Left ventricle myocardium inferior (tissue), 1 donor: ENCODE measurements at places on chromosomes 11 and 22.

DNA sequence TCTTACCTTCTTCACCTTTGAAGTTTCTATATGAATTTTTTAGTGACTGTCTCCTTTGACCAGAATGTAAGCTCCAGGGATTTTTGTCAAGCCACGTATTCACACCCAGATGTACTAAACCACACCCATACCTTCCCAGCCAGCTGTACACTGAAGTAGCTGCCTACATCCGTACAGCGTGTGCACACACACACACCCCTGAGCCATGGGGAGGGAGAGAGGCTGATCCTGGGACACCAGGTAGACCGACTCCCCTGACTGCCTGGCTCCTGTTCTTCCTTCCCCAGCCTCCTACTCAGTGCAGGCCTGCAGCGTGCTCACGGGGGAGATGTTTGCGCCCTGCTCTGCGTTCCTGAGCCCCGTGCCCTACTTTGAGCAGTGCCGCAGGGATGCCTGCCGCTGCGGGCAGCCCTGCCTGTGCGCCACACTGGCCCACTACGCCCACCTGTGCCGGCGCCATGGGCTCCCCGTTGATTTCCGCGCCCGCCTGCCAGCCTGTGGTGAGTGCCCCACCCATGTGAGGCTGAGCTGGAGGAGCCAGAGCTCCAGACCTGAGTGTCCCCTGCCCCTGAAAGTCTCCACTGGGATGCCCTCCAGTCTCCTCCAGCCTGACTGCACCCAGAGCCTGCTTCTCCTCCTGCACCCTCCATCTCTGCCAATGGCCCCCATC lies 25.9 kb downstream of the OTOG start:
- no peak for DNase-seq

DNA sequence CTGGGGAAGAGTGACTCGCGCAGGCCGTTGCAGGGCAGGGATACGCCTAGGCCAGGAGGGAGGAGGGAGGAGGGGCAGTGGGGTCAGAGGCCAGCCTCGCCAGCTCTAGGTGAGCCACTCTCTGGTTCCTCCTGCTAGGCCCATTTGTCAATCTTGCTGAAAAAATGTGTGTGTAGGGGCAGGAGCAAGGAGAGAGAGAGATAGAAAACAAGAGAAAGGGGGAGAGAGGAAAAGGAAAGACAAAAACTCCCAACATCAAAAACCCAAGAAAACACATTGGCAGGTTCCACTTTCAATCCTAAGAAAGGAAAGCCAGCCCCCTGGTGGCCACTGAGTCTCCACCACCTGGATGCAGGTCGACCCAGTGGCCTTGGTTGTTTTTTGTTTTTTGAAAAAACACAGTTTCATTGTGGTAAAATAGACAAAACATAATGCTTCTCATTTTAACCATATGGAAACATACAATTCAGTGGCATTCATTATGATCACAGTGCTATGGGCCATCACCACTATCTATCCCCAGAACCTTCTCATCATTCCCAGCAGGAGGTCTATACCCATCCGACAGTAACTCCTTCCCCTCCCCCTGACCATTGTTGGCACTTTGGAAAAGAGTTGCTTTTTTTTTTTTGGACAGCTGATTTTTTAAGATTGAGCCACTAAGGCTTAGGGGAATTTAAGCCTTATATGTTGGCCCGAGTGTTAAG lies 10.9 kb downstream of the OMP start:
- DNase-seq: no peak

GRCh38 chr11:79383874-79384273 lies 57.0 kb downstream of the TENM4 start:
- no peak for DNase-seq

DNA sequence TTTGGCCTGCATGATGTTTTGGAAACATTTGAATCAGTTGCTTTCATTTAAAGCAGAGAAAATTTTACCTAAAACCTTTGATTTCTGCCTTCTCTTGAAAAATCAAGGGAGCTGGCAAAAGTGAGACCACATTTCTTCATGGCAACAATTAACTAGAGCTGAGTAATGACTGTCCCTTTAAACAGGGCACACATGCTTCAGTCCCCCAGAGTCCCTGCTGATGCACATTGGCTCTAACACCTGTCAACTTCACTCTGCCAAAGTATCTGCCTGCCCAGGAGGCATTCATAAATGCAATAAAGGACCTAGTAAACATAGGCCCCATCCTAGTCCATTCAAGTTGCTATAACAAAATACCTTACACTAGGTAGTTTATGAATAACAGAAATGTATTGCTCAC lies 87.1 kb upstream of the LDLRAD3 start:
- no peak for DNase-seq

GRCh38 chr11:125250318-125251213 lies 86.0 kb downstream of the PKNOX2 start:
- no peak for DNase-seq

DNA sequence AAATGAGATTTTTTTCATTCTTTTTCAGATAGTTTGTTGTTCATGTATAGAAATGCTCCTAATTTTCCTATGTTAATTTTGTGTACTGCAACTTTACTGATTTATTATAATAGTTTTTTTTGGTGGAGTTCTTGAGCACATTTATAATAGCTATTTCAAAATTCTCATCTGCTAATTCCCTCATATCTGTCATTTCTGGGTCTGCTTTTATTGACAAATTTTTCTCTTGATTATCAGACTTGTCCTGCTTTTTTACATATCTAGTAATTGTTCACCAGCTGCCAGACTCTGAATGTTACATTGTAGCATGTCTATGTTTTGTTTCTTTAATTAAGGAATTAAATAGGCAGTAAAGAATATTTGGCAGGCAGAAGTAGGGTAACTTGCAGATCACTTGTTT lies 60.9 kb upstream of the PARVA start:
- no peak for DNase-seq

DNA sequence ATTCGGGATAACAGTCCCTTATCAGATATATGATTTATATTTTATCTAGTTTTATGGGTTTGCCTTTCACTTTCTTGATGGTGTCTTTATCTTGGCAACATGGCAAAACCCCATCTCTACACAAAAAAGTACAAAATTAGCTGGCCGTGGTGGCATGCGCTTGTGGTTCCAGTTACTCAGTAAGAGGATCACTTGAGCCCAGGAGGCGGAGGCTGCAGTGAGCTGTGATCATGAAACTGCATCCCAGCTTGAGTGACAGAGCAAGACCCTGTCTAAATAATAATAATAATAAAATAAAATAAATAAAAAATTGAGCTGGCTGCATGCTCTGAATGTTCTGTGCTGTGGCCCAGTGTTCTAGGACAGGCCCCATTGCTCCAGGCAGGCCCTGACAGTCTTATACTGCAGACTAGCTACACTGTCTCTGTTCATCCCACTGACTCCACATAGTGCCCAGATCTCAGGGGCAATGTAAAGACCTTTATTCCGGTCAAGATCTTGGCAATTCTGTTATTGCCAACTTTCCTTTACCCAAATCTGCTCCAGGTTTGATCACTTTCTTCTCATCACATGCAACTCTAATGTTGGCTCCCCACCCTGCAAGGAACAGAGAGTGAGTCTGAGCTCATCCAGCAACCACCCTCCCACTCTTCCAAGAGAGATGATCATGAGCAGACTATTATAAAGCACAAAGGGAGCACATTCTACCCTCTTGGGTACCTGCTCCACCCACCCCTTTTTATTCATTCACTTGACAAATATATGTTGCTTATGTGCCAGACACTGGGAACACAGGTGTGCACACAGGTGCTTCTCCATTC lies 8.8 kb downstream of the HSPA8 start:
- DNase-seq: no peak

GRCh38 chr11:123588117-123588863 lies 66.1 kb downstream of the SCN3B start:
- DNase-seq: no peak

DNA sequence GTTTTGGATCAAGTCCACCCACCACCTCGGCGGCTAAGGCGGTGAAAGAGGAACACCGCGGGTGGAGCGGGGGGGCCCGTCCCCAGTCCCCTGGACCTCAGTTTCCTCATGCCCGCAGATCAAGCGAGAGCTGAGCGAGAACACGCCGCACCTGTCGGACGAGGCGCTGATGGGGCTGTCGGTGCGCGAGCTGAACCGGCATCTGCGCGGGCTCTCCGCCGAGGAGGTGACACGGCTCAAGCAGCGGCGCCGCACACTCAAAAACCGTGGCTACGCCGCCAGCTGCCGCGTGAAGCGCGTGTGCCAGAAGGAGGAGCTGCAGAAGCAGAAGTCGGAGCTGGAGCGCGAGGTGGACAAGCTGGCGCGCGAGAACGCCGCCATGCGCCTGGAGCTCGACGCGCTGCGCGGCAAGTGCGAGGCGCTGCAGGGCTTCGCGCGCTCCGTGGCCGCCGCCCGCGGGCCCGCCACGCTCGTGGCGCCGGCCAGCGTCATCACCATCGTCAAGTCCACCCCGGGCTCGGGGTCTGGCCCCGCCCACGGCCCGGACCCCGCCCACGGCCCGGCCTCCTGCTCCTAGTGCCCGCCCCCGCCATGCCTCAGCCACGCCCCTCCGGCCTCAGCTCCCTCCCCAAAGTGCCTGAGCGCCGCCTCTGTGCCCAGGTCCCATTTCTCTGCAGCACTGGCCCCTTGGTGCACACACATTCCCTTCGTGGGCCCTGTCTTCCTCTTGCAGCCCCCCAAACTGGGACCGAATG lies 12.7 kb downstream of the MAFF start:
- DNase-seq: peak; percentile 61

- DNase-seq: no peak
These were observed 277.6 kb downstream of the TTC28 start for GRCh38 chr22:28402060-28402459.

GRCh38 chr11:131218542-131218941 lies 151.9 kb upstream of the NTM start:
- no peak for DNase-seq

- no peak for DNase-seq
These were observed 155.8 kb downstream of the CADM1 start for GRCh38 chr11:115348416-115348815.

GRCh38 chr11:20483931-20484330 lies 96.4 kb downstream of the PRMT3 start:
- no peak for DNase-seq

DNA sequence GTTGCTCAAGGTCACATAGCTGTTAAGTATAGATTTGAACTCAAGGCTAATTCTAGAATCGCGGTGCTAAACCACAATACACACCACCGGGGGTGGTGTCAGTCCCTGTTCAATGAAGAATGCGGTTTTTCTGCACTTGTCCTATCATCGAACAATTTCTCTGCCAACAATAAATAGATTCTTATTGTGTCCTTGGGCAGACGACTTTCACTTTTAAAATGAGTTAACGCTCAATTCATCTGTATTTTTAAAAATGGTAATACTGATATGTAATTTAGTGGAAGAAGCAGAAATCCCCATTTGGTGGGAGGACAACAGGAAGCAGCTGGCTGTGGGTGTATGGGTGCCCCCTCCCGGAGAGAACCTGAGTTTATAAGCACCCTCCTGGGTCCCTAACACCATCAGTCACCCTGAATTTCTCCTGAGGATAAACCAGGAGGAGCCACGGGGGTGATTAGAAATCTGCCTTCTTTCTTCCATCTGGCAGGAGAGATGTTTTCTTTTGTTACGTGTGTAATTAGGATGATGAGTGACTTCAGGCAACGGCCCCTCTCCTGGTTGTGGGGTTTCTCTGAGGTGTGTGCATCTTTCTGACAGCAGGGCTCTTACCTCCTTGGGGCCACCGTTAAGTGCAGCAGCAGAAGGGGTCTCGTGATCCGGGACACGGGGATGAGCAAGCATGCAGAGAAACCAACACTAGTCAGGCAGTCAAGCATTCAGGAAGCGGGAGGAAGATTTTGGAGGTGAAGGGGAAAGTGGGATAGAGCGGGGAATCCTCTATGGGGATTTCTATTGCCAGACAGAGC lies 87.7 kb downstream of the GRAMD1B start:
- DNase-seq: no peak

DNA sequence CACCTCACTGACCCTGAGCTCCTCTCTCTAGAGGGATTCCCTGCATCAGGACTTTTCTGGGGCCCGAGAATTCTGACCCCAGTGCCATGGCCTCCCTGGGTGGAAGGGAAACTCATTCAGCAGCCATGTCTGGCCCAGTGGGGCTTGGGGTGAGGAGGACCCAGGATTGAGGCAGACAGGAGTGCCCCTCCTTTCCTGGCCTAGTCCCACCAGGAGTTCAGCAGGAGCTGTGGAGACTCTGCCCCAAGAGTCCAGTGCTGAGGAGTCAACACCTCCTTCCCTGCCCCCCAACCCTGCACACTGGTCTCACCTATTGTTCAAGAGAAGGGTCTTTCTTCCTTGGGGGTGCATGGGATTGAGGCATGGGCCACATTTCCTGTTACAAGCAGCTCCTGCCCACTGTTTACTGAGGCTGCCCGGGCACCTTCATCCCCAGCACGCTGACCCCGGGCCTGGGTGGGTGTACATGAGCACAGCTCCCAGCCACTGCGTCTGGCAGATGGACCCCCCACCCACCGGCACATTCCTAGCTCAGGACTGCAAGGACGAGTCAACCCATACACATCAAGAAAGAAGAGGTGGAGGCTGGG lies 33.9 kb downstream of the ALX4 start:
- DNase-seq: no peak

DNA sequence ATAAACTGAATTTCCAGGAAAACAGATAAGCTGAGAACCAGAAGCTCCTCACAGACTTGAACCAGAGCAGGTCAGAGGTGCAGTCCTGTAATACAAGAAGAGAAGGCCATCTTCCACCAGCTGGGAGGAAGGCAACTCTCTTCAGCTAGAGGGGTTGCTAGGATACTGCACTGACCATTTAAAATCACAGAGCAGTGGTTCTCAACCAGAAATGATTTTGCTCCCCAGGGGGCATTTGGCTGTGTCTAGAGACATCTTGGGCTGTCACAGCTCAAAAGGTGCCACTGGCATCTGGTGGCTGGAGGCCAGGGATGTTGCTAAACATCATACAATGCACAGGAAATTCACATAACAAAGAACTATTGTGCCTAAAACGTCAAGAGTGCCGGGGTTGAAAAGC lies 17.2 kb downstream of the OPCML start:
- no peak for DNase-seq

GRCh38 chr11:45647329-45647728 lies 18.1 kb downstream of the CHST1 start:
- no peak for DNase-seq

- no peak for DNase-seq
These were observed 19.3 kb upstream of the MRGPRX2 start for GRCh38 chr11:19079643-19080440.

GRCh38 chr11:78759071-78759470 lies 184.4 kb upstream of the NARS2 start:
- DNase-seq: no peak

- no peak for DNase-seq
These were observed 66.2 kb downstream of the COMMD9 start for GRCh38 chr11:36222831-36223635.

GRCh38 chr11:72962084-72962483 lies 147.9 kb downstream of the ATG16L2 start:
- no peak for DNase-seq
